ENCODE measurements at places on chromosomes 2 and 18.

DNA sequence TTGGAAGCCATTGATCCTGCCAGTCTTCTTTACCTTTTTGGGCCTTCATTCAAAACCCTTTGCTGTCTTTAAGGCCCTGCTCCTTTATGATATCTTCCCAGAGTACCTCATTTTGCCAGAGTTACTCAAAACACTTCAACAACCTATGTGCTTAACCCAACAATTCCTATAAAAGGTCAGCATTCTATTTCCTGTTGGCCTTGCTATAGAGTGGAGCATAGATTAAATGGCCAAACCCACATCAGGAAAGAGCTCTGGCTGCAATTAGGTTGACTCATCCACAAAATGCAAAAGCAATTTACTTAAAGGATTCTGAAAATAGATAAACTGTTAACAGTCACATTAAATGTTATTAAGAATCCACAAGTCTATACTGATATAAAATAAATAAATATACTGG is 21.2 kb downstream of the MRPL33 start:
- DNase-seq: no peak

GRCh38 chr2:179842498-179843153 is 18.8 kb downstream of the ZNF385B start:
- no peak for DNase-seq

DNA sequence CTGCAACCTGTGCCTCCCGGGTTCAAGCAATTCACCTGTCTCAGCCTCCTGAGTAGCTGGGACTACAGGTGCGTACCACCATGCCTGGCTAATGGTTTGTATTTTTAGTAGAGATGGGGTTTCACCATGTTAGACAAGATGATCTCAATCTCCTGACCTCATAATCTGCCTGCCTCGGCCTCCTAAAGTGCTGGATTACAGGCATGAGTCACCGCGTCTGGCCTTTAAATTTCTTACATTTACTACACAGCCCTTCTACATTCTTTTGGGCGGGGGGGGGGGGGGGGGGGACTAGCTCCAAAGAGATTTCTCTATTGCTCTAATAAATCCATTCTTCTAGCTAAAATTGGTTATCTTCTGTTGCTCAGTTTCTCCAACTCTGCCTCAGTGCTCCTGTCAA is 964.9 kb upstream of the ACVR2A start:
- no peak for DNase-seq

DNA sequence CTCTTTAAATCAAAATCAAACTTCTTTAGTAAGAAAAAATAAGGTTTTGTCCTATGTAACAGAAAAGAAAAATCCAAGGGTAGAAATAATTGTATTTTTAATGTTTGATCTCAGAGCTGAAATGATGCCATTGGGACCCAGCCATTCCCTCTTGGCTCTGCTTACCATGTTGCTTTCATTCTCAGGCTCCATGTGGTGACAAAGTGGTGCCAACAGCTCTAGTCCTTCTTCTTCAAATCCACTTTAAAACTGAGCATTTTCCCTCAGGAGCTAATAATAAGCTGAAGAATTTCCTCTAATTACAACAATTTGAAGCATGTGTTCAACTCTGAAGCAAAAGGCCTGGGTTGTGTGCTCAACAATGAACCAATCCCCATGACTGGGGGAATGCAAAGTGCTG is 327.9 kb downstream of the EN1 start:
- DNase-seq: no peak

- DNase-seq: peak; percentile 33
Measured at GRCh38 chr2:241187101-241187917, 1.2 kb upstream of the ANO7 start.

DNA sequence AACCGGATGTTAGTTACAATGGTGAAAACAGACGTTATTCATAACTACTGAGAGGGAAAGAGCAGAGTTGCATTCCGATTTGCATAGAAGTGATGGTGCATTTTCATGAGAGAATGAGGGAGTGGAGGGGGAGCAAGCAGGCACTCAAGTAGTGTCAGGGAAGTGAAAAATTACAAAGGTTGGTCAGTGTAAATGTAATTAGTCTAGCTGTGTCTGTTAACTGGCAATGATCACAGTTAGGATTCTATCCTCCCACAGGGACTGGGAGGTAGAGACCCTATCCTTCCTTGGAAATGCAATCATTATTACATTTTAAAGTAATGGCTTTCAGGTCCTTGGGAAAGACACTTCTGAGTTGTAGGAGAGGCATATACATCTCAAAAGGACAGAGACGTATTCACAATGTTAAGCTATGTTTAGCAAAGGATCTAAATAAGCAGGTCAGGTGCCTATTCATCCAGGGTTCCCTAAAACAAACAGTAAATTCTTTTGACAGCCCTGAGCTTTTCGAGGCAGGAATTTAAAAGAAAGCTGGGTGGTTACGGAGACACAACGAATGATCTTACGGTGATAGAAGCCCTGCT is 1671.8 kb upstream of the DDX18 start:
- DNase-seq: no peak

DNA sequence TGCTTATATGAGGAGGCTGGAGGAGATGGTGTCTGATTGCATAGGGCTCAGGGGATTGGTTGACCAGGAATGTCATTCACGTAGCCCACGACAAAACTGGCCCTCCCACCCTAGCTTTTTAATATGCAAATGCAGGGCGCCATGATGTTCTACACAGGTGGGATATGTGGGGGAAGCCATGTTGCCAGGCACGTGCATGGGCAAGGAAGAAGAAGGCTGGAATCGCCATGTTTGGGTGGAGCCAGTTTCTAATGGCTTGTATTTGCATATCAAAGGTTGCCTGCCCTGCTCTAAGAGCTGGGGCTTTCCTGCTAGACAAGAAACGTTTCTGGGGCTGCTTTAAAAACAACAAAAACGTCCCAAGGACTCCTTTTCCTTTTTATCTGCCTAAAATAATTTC is 26.5 kb upstream of the LINC00305 start:
- DNase-seq: no peak

- DNase-seq: peak; percentile 31
Measured at GRCh38 chr2:65129286-65129825, 550 bp downstream of the RAB1A start.

Measured in posterior cingulate gyrus (tissue), 11 donors.